ENCODE measurements at places on chromosomes 11 and 22.

DNA sequence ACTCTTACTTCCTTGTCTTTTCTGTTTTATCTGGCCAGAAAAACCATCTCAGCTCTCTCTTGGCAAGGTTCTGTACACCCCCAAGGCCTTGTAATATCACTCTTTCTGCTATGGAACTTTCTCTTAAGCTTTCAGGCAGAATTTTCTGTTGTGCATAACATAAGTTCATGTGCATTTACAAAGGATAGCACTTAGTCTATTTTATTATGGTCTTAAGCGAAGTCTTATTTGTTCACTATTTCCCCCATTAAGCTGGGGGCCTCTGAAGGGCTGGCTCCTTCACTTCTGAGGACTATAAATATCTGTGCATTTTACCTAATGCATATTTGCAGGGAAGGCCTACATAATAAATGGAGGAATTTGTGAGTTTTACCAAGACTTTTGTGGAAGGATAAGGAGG, 1393.4 kb downstream of the FAM181B start:
- DNase-seq = no peak

GRCh38 chr11:26704249-26704648, 17.6 kb downstream of the SLC5A12 start:
- DNase-seq = no peak

- DNase-seq = no peak
Measured at GRCh38 chr22:37392721-37393328, 34.5 kb downstream of the ELFN2 start.

- no peak for DNase-seq
Measured at GRCh38 chr22:29463629-29464028, 16.4 kb upstream of the NEFH start.

DNA sequence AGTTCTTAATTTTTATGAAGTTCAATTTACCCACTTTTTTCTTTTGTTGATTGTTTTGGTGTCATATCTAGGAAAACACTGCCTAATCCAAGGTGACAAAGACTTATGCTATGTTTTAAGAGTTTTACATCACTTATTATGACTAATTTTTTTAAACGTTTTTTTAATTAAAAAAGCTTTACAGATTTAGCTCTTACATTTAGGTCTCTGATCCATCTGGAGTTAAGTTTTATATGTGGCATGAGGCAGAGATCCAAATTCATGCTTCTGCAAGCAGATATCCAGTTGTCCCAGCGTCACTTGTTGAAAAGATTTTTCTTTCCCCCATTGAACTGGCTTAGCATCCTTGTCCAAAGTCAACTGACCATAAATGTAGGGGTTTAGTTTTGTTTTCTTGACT, 72.6 kb downstream of the PACSIN2 start:
- DNase-seq = no peak

DNA sequence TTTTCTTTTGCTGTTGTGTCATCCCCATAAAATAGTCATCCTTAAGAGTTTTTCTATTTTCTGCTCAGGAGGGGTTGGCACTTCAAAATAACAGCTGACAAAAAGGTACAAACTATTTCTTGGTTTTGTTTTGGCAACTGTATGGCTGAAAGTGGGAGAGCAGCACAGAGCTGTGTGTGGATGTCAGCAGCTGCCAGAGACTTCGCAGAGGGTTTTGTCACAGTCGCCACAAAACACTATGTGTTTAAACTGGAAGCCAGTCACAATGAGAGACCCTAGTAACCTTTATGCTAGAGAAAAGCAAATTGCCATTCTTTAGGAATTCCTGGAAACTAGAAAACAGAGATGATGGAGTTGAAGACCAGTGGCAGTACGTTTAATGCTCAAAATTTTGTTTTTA, 189.6 kb upstream of the CCDC90B start:
- no peak for DNase-seq

GRCh38 chr11:61477126-61477525, 31.4 kb upstream of the LRRC10B start:
- no peak for DNase-seq

- DNase-seq = no peak
Measured at GRCh38 chr22:43953988-43954785, 1.1 kb upstream of the SAMM50 start.

DNA sequence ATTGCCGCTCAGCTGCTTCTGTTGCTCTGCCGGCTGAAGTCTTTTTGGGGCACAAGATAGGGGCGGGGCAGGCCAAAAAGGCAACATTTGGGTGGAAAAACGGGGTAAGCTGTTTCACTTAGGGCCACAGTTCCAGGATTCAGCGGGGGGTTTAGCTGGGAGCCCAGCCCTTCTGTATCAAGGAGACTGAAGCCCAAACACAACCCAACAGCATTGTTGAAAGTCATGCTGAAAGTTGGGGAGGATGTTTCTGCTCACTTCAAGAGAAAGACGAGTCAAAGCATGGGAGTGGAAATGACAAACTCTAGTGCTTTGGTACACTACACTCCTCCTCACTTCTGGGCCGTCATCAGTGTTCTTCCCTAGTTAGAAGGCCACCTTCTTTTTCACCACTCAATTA, 56.1 kb upstream of the GNAZ start:
- DNase-seq = no peak

GRCh38 chr11:95152876-95153856, 63.5 kb downstream of the ENDOD1 start:
- DNase-seq = peak; percentile 46

DNA sequence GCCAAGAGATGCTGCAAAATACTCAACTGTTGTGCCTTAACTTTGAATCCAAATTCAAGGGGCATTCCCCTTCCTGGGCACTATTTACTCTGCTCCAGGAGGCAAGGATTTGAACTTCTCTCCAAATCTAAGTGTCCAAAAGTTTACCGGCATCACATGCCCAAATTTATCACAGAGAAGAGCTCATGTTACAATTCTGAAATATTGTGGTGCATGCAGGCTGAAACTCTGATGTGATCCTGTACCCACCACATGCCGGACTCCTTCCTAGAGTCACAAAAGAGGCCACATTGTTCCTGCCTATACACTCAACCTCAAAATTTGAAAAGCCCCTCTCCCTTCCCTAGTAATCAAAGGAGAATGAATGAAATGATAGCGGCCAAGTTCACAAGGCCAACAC, 1.3 kb downstream of the TRAF6 start:
- no peak for DNase-seq

GRCh38 chr22:42962295-42963230, 52.4 kb downstream of the PACSIN2 start:
- no peak for DNase-seq

DNA sequence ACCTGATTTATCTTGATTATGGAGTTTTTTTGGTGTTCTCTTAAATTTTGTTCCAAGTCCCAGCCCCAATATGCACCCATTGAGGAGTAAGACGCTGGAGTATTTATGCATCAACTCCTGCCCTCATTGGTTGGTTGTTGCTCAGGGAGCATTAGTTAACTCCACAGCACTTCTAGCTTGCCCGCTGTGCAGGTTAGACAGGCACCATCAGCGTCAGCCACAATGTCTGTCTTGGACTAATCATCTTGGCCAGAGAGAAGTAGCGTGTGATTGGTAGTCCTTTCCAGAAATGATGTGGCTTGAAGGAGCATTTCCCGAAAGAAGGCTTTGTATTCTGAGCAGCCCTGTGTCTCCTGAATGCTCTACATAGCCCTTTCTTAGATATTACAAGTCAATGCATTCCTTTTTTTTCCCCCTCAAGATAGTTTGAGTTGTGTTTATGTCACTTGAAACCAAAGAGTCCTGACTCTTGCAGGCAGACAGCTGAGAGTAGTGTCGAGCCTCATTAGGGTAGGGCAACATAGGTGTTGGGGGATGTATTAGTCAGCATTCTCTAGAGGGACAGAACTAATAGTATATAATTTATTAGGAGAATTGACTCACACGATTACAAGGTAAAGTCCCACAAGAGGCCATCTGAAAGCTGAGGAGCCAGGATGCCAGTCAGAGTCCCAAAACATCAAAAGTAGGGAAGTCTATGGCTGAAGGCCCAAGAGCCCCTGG, 94.6 kb upstream of the RCN1 start:
- no peak for DNase-seq

GRCh38 chr11:77375107-77375506, 73.6 kb upstream of the GDPD4 start:
- DNase-seq = no peak

GRCh38 chr11:75547617-75548058, 14.4 kb upstream of the SERPINH1 start:
- DNase-seq = peak; percentile 52

Measured in activated CD8-positive, alpha-beta T cell treated with anti-CD3 and anti-CD28 coated beads, Interleukin-2, amount 10 ng/mL, durations not matched to agents 7 days and 5 days (primary cell).